ENCODE measurements at places on chromosomes 3 and 15.

DNA sequence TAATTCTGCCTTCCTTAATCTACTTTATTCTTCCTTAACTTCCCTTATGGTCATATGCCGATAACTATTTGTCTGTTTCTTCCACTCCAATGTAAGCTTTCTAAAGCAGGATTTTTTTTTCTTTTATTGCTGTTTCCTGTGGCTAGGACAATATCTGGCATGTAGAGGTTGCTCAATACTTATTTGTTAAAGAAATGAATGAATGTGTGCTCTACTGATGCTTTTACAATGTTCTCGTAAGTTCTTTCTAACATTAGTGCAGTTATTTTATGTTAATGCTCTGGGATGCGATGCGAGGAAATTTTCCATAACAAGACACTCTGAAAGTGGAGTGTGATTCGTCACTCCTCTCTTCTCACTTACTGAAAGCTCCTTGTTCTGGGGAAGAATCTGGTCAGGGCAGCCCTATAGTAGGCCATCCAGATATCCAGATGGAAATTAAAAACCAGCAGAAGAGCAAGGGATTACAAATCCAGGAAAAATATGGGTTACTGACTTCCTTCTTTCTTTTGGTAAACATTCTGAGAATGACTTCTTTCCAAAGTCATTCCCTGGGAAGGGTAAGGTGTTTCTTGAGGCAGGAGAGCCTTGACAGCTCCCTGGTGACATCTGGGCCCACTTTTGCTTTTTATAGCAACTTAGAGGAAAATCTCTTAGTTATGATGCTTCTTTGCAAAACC, 420.4 kb downstream of the PDCD6IP start:
- DNase-seq, result no peak

DNA sequence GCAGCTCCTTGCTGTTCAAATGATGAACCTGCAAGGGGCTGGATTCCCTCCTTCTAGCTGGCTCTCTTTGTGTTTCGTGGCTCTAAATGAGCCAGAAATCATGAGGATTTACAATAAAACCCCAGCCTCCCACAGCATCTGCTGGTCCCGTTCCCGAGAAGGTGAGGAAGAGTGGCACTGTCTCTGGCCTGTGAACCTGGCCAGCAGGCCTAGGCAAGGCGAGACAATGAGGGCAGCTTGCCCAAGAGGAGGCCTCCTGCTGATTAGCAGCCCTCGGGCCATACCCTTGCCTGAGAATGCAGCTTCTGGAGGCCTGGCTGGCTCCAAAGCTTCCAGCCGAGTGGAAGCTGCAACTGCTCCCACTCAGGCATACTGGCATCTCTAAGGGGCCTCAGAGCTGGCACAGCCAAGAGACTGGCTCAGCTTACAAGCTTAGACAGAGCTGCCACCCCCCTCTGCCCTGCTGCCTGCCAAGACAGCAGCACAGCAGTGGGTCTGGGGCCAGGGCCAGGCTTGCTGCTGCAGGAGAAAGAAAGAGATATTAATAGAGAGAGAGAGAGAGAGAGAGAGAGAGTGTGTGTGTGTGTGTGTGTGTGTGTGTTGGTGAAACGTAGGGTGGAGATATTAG, 76.5 kb downstream of the HMG20A start:
- peak; percentile 33 for DNase-seq

- no peak for DNase-seq
Measured at GRCh38 chr3:169146179-169146665, 517.3 kb downstream of the MECOM start.

DNA sequence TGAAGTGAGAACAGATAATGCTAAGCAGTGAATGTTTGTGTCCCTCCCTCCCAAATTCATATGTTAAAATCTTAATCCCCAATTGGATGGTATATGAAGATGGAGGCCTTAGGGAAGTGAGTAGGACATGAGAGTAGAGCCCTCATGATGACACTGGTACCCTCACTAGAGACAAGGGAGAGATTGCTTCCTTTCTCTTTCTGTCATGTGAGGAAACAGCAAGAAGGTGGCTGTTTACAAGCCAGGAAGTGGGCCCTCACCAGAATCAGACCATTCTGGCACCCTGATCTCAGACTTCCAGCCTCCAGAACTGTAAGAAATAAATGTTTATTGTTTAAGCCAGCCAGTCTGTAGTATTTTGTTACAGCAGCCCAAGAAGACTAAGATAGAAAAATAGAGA, 209.5 kb downstream of the SATB1 start:
- no peak for DNase-seq

- DNase-seq, result no peak
Measured at GRCh38 chr3:72181251-72181650, 396.3 kb upstream of the PROK2 start.

GRCh38 chr15:78197632-78198031, 36.7 kb downstream of the ACSBG1 start:
- no peak for DNase-seq

DNA sequence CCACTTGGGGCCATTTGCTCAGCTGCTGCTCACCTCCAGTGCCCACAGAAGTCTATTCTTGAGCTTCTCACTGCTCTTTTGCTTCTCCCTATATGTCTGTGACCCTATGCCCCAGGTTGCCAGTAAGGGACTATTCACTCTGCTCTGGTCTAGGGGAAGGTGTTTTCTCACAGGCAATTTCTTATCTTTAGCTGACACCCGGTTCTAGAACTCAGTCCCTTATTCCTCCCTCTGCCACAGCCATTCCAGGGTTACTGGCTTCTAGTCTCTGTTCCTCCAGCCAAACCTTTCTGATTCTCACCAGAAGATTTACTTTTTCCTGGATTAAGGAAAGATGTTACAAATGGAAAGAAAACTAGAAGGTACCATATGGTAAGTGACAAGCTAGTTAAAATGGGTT, 574.0 kb downstream of the NTRK3 start:
- no peak for DNase-seq

- DNase-seq, result no peak
Measured at GRCh38 chr3:52798978-52799476, 4.4 kb downstream of the ITIH3 start.

All from NCI-H1417 treated with DMSO at 0.1 percent for 48 hours (cell line).